ENCODE measurements at places on chromosomes 16 and 17. TPM values are rescaled to one million over a fixed set of nuclear protein-coding genes. Genes with fewer than 3 reads are reported as not detected.

- DNase-seq, result no peak
- no peak overlapping the region for H3K27ac ChIP-seq
- H3K4me1 ChIP-seq, result no peaks in the 10 kb centered on the region
- no peak overlapping the region for H3K4me3 ChIP-seq
- H3K36me3 ChIP-seq, result no peaks in the 10 kb centered on the region
Measured at GRCh38 chr16:20830372-20830771, 24.0 kb downstream of the REXO5 start.

The NGFR gene
- 1.3 TPM for total RNA-seq

The CSH2 gene
- total RNA-seq, result not detected

- H3K27me3 ChIP-seq, result no peaks in the 10 kb centered on the region
- H3K27ac ChIP-seq, result no peak overlapping the region
- no peak for DNase-seq
Measured at GRCh38 chr17:44247876-44248736, 19.8 kb downstream of the SLC4A1 start.

The CCT6B gene
- total RNA-seq, result 2.1 TPM

- no peak overlapping the region for H3K27ac ChIP-seq
- no peak overlapping the region for H3K4me3 ChIP-seq
- DNase-seq, result no peak
- no peaks in the 10 kb centered on the region for H3K36me3 ChIP-seq
- H3K4me1 ChIP-seq, result no peaks in the 10 kb centered on the region
- peaks cover 41% of the 10 kb centered on the region for H3K27me3 ChIP-seq
Measured at GRCh38 chr16:66264311-66265047, 102.0 kb upstream of the CDH5 start.

The NTN1 gene
- 1.0 TPM for total RNA-seq

DNA sequence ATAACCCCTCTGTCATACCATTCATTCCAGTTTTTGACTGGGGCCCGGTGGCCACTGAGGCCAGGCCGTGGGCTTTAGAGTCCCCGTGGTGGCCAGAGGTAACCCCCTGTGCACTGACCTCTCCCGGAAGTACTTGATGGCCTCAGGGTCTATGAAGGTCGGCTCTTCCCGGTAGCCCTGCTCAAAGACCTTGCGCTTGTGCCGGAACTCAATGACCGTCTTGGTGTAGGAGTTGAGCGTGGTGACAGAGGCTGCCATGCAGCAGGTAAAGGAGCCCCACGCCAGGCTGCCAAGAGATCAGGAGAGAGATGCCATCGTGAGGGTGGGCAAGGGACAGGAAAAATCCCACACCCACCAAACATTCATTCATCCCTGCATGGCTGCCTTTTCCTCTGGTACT, 234.8 kb downstream of the GSG1L start:
- no peak overlapping the region for H3K4me3 ChIP-seq
- H3K27ac ChIP-seq, result no peak overlapping the region
- no peak for DNase-seq

DNA sequence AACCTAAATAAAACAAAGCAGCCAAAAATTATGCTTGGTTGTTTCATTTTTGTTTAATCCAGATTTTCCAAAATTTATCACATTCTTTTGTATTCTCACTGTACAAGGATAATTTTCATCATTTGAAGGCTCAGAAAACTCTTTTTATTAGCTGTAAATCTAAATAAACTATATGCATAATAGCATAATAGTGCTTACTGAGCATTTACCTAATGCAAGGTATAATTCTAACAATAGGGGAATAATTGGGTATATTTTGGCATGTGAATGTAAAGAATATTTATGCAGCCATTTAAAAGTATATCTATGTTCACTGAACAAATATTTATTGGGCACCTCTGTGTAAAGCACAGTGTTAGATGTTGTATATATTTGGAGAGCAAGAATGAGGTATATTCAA, 17.0 kb downstream of the PALB2 start:
- peaks cover 73% of the 10 kb centered on the region for H3K36me3 ChIP-seq
- H3K27me3 ChIP-seq, result no peaks in the 10 kb centered on the region
- H3K4me1 ChIP-seq, result no peaks in the 10 kb centered on the region
- no peak overlapping the region for H3K4me3 ChIP-seq

DNA sequence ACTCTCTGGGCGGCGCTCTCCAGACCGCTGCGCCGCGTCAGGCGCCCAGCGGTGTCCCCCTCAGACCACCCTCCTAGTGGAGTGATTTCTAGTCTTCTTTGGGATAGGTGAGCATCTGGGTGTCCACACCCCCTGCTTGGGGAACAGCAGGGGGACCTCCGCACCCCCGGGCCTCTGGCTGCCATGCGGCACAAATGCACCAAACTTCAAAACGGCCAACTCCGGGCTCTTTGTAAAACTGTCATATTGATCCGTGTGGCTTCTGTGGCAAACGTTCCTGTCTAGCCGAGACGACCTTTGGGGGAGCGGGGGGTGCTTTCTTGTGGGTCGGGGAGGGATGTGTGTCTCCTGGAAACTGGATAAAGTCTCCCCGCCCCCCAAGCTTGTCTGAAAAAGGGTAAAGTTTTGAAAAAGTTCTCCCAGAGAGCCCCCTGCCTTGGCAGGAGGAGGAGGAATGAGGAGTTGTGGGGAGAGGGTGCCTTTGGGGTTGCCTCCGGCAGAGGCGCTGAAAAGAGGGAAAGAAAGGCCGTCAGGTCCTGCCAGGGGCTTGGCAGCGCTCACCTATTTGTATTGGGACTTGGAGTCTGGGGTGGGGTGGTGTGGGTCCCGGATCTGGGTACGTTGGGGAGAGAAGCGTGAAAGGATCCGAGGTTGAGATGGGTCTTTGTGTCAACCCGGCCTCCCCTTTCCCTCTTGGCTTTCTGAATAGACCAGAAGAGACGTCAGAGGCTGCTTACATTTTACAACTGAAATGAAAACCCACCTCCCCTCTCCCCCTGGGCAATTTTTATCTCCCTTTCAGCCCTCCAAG, 2.2 kb upstream of the CHD3 start:
- no peak overlapping the region for H3K27ac ChIP-seq
- H3K4me3 ChIP-seq, result no peak overlapping the region
- peaks cover 18% of the 10 kb centered on the region for H3K36me3 ChIP-seq

DNA sequence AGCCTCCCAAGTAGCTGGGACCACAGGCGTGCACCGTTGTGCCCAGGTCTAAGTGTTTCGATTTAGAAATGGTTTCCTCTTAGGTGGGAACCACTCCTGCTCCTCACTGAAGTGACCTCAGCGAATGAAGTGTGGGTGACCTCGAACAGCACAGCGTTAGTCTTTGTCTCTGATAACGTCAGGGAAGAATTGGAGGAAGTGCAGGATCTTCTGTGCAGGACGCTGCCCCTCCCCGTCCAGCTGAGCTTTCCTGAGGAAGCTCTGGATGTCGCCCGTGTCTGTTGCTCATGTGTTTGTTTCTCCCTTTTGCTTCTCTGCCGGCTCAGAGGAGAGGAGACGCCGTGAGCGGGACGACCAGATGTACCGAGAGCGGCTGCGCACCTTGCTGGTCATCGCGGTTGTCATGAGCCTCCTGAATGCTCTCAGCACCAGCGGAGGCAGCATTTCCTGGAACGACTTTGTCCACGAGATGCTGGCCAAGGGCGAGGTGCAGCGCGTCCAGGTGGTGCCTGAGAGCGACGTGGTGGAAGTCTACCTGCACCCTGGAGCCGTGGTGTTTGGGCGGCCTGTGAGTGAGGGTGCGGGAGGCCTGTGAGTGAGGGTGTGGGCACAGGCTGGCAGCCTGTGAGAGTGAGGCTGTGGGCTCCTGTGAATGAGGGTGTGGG, 15.6 kb downstream of the SPG7 start:
- no peak for DNase-seq
- H3K36me3 ChIP-seq, result peaks cover 87% of the 10 kb centered on the region
- H3K27ac ChIP-seq, result no peak overlapping the region

- H3K36me3 ChIP-seq, result peaks cover 42% of the 10 kb centered on the region
- peaks cover 78% of the 10 kb centered on the region for H3K4me1 ChIP-seq
- peak overlapping the region; percentile 89 for H3K4me3 ChIP-seq
- peak overlapping the region; percentile 85 for H3K27ac ChIP-seq
Measured at GRCh38 chr17:78126895-78127238, 1.7 kb downstream of the TMC6 start.

The WIPI1 gene
- 11.2 TPM for total RNA-seq

DNA sequence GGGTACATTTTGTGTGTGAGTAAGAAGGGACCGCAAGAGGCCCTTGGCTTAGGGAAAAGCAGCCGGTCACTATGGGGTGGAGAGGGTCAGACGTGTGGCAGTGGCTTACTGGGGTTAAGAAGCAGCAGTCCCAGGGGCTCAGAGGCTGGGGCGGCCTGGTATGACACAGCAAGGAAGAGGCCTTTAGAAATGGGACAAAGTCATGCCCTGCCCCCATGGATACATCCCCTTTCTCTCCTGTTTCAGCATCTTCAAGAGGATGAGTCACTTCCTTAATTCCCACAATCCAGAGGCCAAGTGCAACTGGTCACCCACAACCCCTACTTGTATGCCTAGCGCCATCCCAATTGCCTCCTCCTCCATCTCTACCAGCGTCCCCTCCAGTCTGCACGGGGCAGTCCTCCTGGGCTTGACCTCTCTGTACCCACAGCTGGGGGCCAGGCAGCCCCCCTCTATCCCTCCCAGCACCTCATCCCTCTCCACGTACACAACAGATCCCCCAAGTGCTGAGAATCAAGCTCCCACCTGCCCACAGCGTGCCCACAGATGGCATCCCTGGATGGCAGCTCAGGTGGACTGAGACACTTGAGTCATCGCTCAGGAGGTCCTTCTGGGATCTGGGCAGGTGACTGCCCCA, 6.9 kb upstream of the EFTUD2 start:
- no peak for DNase-seq
- peaks cover 13% of the 10 kb centered on the region for H3K27me3 ChIP-seq
- no peaks in the 10 kb centered on the region for H3K36me3 ChIP-seq
- peaks cover 5% of the 10 kb centered on the region for H3K4me1 ChIP-seq

The MT1A gene
- not detected for total RNA-seq

- no peaks in the 10 kb centered on the region for H3K4me1 ChIP-seq
- H3K27me3 ChIP-seq, result no peaks in the 10 kb centered on the region
- H3K36me3 ChIP-seq, result no peaks in the 10 kb centered on the region
Measured at GRCh38 chr16:65773301-65773874, 593.1 kb upstream of the CDH5 start.

DNA sequence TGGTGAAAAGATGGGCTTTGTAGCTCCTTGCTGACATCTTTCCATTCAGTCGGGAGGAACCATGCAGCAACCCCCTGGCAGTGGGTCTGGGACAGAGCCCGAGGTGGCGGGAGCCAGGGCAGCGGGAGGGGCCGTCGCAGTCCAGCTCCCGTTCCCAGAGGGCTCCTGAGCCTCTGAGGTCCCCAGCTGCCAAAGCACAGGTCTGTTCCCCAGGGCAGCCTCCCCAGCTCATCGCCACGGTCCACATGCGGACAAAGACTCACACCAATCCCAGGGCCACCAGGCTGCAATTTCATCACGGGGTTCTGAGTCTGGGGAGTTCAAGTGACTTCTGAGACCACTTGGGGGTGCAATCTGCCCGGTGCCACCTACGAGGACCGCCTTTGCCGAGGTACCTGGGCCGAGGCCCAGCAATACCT, 196.0 kb downstream of the RBFOX3 start:
- H3K4me1 ChIP-seq, result no peaks in the 10 kb centered on the region
- no peak for DNase-seq
- no peak overlapping the region for H3K27ac ChIP-seq
- H3K36me3 ChIP-seq, result no peaks in the 10 kb centered on the region
- no peak overlapping the region for H3K4me3 ChIP-seq

- H3K27me3 ChIP-seq, result no peaks in the 10 kb centered on the region
- H3K4me3 ChIP-seq, result no peak overlapping the region
- H3K36me3 ChIP-seq, result peaks cover 3% of the 10 kb centered on the region
Measured at GRCh38 chr17:57511475-57512123, 233.5 kb downstream of the CCDC182 start.

DNA sequence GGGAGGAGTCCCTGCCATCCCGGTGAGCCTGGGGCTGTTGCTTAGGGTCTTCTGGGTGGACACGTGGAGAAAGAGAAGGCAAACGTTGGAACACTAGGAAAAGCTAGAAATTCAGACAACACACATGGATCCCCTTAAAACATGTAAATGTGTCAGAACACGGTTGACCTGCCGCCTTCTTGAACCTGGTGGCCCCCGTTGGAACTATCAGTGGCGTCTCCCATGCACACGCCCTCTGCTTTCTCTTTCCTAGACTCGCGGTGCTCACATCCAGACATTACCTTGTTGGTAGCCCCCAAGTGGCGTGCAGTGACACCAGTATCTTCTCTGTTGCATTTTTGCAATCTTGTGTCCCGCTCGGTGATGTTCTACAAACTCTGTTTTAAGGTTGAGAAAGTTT, 18.6 kb downstream of the CIBAR2 start:
- no peak overlapping the region for H3K27ac ChIP-seq
- peaks cover 8% of the 10 kb centered on the region for H3K27me3 ChIP-seq
- no peak overlapping the region for H3K4me3 ChIP-seq
- H3K4me1 ChIP-seq, result no peaks in the 10 kb centered on the region
- no peaks in the 10 kb centered on the region for H3K36me3 ChIP-seq

DNA sequence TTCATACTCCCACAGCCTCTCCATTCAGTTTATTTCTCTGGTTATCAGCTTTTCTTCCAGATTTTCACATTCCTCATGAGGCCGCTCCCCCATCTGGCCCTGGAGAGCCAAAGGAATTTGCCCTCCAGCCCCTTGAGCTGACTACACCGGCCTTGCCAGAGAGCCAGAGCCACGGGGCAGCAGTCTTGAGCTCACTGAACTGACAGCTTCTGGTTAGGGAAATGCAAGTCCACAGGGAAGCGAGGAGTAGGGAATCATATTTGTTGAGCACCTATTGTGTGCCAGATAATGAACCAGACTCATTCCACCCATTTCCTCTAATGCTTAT, 102.4 kb downstream of the ABCC12 start:
- no peak overlapping the region for H3K4me3 ChIP-seq
- peaks cover 4% of the 10 kb centered on the region for H3K4me1 ChIP-seq
- H3K27me3 ChIP-seq, result peaks cover 22% of the 10 kb centered on the region
- no peaks in the 10 kb centered on the region for H3K36me3 ChIP-seq
- H3K27ac ChIP-seq, result no peak overlapping the region

GRCh38 chr16:24976971-24977677, 38.0 kb downstream of the ARHGAP17 start:
- peak overlapping the region; percentile 96 for H3K27ac ChIP-seq
- peaks cover 60% of the 10 kb centered on the region for H3K36me3 ChIP-seq
- H3K4me1 ChIP-seq, result peaks cover 94% of the 10 kb centered on the region
- no peaks in the 10 kb centered on the region for H3K27me3 ChIP-seq
- DNase-seq, result no peak

The KRT17 gene
- total RNA-seq, result not detected

The INCA1 gene
- 0.17 TPM for total RNA-seq

GRCh38 chr17:77383613-77384608, 243.1 kb downstream of the SEC14L1 start:
- no peak overlapping the region for H3K27ac ChIP-seq
- no peak for DNase-seq
- peaks cover 1% of the 10 kb centered on the region for H3K36me3 ChIP-seq
- H3K4me3 ChIP-seq, result no peak overlapping the region
- peaks cover 30% of the 10 kb centered on the region for H3K4me1 ChIP-seq
- no peaks in the 10 kb centered on the region for H3K27me3 ChIP-seq

Measured in activated B cell treated with CpG ODN at 0.5 μM for 24 hours (primary cell).